Head of caudate nucleus (tissue), 42 donors: ENCODE measurements at places on chromosomes 7 and 10.

- no peak for DNase-seq
These were observed 18.6 kb upstream of the TMEM225B start for GRCh38 chr7:99579281-99579955.

DNA sequence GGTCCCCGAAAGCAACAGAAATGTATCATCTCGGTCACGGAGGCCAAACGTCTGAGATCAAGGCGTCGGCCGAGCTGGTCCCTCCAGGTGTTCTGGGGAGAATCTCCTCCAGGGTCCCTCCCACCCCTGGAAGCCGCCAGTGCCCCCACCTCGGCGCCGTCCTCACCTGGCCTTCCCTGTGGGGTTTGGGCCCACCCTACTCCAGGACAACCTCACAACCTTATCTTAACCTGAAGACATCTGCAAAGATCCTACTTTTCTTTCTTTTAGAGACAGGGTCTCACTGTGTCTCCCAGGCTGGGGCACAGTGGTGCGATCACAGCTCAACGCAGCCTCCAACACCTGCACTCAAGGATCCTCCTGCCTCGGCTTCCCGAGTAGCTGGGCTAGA, 33.4 kb downstream of the ADAP1 start:
- DNase-seq, result no peak

- DNase-seq, result no peak
These were observed 23.8 kb upstream of the LIPA start for GRCh38 chr10:89275383-89275782.

GRCh38 chr10:112858986-112859651, 90.9 kb upstream of the TCF7L2 start:
- no peak for DNase-seq

GRCh38 chr7:83794829-83795228, 145.9 kb upstream of the SEMA3E start:
- no peak for DNase-seq

- no peak for DNase-seq
These were observed 32.2 kb downstream of the MRPS33 start for GRCh38 chr7:140982508-140982907.

- no peak for DNase-seq
These were observed 69.7 kb upstream of the TNS3 start for GRCh38 chr7:47651355-47652317.

DNA sequence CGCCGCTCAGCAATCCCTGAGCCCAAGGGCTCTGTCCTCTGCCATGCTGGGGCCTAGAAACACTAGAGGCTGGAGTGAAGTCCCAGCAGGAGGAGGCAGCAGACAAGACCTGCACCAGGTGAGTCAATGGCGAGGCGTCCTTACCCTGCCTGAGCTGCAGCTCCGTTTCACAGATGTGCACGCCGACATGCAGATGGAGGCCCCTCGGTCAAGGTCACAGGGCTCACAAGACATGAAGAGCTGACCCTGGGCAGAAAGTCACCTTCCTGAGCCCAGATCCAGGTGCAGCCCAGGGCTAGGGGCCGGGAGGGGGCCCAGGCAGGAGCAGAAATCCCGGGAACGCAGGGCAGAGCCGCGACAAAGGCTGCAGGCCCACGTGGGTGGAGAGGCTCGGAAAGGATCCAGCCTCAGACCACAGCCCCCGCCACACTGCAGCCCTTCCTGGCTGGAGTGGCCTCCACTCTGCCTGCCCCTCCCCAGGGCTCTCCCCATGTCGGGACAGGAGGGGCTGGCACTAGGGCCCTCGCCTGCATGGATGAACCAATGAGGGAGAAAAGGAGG, 23.8 kb downstream of the PDGFA start:
- no peak for DNase-seq

- DNase-seq, result no peak
These were observed 67.6 kb downstream of the TMEM130 start for GRCh38 chr7:98802088-98802780.

DNA sequence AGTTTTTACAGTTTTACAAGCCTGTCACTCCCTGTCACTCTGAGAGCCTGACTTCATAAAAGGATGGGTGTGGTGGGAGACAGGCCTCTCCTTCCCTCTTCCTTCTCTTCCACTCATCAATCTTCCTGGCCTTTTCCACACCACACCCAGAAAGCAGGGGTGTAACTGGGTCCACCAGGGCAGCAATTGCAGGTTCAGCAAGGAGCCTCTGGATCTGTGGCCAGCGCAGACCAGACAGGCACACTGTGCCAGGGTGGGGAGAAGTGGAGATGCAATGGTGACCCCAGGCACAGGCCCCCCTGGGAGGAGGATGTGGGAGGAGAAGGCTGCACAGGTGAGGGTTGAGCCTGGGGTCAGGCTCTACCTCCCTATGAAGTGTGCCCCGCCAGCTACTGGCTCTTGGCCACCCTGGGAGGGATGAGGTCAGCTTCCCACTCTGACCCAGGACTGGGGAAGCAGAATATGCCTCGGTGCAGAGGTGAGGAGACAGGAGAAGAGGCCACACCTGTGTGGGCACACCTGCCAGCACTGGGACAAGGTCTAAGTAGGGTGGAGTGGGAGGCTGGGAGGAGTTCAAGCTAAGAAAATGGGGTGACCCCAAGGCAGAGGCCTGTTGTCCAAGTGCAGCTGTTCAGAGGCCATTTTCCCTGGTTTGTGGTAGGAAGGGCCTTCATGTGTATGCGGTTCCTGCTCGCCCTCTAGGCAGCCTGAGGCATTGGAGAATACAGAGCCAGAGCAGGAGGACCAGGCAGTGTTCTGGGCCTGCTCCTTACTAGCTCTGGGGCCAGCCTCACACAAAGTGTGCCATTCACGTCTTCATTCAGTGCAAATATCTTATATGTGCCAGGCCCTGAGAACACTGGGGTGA, 20.2 kb upstream of the TMEM72 start:
- no peak for DNase-seq

DNA sequence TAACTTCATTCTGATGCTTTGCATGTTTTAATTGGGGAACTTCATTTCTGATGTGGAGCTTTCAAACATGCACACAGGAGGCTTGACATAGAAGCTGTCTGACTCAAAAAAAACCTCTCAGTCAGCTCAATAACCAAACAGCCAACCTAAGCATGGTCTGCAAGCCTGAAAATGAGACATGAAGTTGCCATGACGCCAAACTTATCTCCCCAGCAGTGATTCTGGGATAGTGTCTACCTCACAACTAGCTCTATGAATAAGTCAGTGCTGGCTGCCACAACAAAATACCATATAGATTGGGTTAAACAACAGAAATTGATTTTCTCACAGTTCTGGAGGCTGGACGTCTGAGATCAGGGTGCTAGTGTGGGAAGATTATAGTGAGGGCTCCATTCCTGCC, 244.2 kb downstream of the CCDC3 start:
- DNase-seq, result no peak
